Foreskin keratinocyte (primary cell): ENCODE measurements at places on chromosomes 13 and 19.

- DNase-seq, result no peak
Measured at GRCh38 chr19:7242601-7243258, 51.5 kb downstream of the INSR start.

GRCh38 chr19:21835810-21836444, at the start of gene ZNF43:
TSS of gene ZNF43 (minus strand) at chr19:21836182. CDS start at chr19:21836038, 144 bp downstream.
- DNase-seq, result peak; percentile 91

DNA sequence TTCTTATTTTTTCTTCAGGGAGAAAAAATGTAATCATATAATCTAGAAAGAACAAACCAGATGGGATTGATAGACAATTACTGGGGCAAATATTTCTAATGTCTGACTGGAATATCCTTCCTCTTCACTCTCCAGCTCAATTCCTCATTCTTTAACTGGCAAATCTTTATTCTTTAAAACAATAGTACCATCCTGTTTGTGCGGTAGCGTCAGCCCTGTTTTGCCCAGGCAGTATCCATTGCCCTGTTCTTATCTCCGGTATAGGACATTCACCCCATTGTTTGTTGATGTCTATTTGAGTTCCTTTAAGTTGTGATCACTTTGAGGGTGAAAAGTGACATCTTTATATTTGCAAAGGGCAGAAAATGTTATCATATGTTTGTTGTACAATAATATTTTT, 185.4 kb downstream of the POSTN start:
- DNase-seq, result no peak

- DNase-seq, result no peak
Measured at GRCh38 chr13:66875264-66875663, 354.9 kb downstream of the PCDH9 start.

- no peak for DNase-seq
Measured at GRCh38 chr13:106109391-106109791, 426.1 kb downstream of the EFNB2 start.

DNA sequence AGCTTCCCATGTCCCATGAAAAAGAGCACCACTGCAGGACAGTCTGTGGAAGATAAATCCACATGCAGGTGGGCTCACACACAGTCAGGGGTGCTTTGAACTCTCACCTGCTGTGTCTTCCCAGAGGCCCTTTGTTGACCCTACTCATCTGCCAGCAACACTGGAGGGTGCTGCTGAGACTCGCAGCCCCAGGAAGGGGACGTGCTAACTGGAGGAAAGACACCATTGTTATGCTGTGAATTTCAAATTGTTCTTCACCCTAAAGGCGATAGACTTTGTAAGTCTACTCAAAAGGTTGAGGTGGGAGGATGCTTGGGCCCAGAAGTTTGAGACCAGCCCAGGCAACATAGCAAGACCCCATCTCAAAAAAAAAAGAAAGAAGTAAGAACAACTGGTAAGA, 107.3 kb upstream of the SERP2 start:
- DNase-seq, result no peak

DNA sequence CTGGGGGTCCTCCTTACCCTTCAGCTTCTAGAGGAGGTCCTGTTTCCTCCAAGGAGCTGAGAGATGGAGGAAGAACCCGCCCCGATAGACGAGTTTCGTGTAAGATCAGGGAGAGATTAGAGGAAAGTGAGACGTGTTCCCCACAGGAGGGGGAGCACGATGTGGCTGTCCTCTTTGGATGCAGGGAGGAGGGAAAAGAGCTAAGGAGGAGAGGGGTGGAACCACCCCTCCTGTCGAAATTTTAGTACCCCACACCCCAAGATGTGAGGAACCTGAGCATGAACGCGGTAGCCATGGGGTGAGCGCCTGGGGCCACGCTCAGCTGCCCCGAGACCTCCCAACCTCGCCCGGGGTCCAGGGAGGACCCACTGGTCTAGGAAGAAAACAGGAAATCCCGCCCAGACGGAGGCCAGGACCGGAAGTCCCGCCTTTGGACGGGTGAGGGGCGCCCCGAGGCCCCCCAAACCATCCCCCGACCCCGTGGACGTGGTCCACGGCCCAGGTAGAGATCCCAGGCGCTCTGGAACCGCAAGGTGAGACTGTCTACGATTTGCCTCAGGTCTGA, 1.2 kb downstream of the AKT1S1 start:
- DNase-seq, result no peak

DNA sequence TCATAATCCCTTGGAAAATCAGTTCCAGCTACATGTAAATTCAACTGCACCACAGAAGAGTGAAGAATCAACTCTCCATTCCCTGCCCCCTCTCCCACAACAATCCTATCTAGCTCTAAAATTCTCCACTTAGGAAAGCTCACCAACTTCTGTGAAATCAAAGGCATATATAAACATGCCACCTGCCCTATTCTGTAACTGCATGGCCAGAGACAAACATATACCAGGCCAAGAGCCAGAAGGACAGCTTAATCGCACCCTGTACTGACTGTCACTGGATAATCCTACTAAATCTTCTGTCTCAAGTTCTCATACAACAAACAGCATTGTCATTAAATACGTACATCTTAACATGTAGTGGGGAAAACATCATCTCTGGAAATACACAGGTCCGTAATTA, 58.2 kb upstream of the EEF1AKMT1 start:
- no peak for DNase-seq

GRCh38 chr19:56727677-56728076, 56.1 kb upstream of the ZNF835 start:
- DNase-seq, result no peak

DNA sequence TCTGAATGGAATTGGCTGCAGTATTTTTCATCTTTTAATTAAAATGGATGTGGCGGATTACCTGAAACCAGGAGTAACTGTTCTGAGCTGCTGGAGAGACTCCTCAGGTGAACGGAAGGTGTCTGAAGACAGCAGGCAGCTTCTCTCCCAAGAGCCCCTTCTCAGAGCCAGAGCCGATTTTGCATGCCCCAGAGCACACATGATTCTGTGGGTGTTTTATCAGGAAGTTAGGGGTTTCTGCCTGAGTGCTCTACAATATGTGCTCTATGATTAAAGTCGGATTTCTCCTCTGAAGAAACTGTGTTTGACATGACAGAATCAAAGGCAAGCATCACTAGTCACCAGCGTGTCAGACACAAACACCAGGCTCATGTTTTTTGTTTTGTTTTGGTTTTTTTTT, 60.7 kb upstream of the MCF2L start:
- DNase-seq, result no peak

DNA sequence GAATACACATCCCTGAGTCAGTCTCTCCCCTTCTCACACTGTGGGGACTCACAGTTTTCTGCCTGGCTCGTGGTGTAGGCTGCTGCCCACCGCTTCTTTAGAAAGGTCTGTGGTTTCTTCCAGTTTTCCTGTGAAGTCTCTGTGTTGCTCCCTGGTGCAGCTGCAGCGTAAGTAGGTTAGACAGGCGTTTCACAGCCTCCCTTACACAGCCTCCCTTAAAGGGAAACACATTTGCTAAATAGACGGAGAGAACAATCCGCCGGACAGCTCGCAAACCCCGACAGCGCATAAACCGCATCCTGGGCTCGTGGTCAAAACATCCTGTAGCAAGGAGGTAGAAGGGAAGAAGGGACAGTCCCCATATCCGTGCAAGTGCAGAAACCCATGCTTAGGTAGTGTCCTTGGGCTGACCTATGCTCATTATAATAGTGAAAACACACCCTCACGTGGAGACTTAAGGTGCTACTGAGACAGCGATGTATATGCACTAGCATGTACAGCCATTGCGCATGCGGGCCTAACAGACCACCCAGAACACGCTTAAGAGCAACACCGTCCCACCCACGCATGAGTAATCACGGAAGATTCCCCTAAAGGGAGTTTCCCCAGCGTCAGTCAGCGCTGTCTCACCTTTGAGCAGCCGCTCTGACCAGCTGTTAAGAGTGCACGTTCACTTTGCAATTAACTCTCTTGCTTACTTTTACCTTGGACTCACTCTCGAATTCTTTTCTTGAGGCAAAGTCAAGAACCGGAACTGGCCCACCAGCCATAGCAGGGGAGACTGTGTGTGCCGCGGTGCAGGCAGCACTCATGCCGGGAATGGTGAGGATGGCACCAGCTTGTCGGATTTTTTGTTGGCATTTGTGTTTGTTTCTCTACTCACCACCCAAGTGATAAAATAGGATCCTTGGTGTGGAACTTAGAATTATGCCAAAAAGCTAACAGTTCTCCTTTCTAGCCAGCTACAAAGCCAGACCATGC, 16.6 kb downstream of the SIGLEC8 start:
- DNase-seq, result peak; percentile 1

DNA sequence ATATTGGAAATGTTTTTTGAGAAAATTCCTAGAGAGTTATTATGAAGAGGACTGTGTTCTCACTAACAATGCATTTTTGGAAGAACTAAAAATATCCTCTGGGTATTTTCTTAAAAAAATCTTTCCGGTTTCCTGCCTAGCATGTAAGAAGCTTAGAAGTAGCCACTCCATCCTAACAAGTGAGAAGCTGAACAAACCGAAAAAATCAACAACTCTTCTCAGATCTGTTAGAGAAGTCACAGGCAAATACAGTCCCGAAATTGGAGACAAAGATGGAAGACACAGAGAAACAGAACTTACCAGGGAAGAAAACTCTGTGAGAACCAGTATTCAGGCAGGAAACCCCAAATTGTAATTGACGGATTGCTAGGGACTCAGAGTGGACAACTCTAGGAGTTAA, 173.0 kb downstream of the KLF12 start:
- no peak for DNase-seq

DNA sequence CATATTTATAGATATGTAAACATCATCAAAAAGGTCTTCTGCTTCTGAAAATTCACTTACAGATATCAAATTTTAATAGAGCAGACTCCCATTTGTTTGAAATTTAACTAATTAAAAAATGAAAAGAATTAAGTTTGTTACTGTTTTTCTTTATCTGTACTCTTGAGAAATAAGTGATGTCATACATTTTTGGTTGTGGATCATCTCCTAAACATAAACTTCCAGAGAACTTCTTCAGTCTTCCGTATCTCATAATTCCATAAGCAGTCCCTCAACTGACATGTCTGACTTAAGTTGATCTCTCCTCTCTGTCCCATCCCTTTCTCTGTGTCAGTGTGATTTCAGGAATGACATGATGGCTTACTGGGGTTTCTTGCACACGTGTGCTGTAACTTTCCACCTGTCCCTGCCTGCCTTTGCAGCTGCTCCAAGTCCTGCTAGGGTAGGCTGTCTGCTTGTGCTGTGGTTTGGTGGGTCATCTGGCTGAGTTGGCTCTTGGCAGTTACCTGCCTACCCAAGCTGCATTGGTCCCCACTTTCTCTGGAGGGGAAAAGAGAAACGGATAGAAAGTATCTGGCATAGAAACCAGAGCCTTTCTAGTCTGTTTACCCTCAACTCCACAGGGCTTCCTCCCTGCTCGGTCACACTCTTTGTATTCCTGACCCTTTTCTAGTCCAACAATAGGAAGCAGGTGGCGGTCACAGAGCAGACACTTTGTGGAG, 127.1 kb downstream of the GGACT start:
- DNase-seq, result peak; percentile 14

- peak; percentile 58 for DNase-seq
Measured at GRCh38 chr19:2016041-2016807, 710 bp upstream of the BTBD2 start.

GRCh38 chr19:42441049-42441445, 1.7 kb downstream of the CXCL17 start:
- DNase-seq, result no peak

- no peak for DNase-seq
Measured at GRCh38 chr13:47148543-47148942, 251.7 kb upstream of the HTR2A start.

DNA sequence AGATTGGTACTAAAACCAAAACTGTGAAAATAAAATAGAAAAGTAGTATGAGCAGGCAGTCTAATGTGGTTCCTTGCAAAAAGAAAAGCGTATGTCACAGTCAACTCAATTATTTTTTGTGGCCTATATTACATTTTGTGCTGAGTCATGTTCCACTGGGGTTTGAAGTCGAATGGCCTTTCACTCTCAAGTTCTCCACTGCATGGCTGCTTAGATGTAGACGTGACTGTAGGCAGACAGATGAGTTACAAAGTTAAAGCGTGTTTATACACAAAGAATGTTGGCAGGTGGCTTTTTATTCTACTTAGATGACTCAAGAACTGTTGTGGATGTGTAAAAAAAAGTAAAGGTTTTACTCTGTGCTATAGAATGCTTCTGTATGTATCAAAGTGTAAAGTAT, 133.9 kb downstream of the SLITRK6 start:
- peak; percentile 78 for DNase-seq

DNA sequence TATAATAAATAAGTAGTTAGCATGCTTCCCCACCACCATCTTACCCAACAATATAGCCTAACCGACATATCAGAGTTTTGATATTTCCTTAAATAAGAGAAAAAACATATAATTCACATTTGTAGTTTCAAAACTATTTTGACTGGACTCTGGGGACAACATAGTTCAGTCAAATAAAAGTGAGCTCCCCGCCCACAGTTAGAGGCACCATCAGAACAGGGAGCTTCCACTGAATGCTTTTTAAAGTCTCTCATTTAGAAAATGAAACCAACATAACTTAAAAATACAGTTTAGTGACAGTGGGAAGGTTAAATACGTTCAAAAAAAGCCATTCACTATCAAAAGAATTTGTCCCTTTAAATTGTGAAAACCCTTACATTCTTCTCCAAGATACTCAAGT, 92.8 kb downstream of the EPSTI1 start:
- no peak for DNase-seq

DNA sequence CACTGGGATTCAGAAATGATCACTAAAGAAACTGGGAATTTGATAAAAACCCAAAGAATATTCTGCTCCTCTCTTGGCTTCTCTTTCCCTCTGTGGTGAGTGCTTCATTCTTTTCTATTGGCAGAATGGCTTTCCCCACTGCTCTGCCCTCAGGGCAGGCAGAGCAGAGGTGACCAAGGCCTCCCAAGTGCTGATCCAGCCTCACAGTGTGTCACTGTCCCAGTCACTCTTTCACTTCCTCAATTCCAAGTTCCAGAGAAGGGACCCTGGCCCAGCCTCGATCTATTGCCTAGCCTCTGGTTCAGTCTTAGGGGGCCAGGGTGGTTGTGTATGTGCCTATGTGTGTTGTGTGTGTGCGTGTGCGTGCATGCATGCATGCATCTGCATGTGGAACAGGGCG, 180.6 kb upstream of the TMTC4 start:
- DNase-seq, result no peak

DNA sequence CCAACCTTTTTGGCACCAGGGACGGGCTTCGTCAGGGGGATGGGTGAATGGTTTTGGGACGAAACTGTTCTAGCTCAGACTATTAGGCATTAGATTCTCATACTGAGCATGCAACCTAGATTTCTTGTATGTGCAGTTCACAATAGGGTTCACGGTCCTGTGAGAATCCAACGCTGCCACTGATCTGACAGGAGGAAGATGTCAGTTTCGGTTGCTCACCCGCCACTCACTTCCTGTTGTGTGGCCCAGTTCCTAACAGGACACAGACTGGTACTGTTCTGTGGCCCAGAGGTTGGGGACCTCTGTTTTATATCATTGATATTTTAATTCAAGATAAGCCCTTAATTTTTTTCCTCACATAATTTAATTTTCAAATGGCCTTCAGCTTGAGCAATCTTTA, 26.7 kb upstream of the TDRD3 start:
- no peak for DNase-seq
